Epithelial cell of alveolus of lung (primary cell): ENCODE measurements at places on chromosomes 11 and 22. TPM values are rescaled to one million over a fixed set of nuclear protein-coding genes. Genes with fewer than 3 reads are reported as not detected.

The TRIM49 gene
- not detected in 2 replicates for total RNA-seq

The SLC43A3 gene
- 54.6 and 115 TPM in 2 replicates for total RNA-seq

The HBB gene
- total RNA-seq = not detected in 2 replicates

The HOATZ gene
- total RNA-seq = under 0.01 TPM in 1 of 2 replicates, not detected in the other

The AGBL2 gene
- total RNA-seq = 0.64 and 0.78 TPM in 2 replicates

The GLYAT gene
- 0.13 TPM in 1 of 2 replicates, not detected in the other for total RNA-seq

The SCGB2A2 gene
- not detected in 2 replicates for total RNA-seq

The PAX6 gene
- not detected in 2 replicates for total RNA-seq
